ENCODE measurements at places on chromosomes 12 and 14.

- ATAC-seq, result no peak
These were observed 17.8 kb downstream of the SPTB start for GRCh38 chr14:64861916-64862315.

- no peak for ATAC-seq
These were observed 53.9 kb downstream of the NTN4 start for GRCh38 chr12:95736631-95737030.

GRCh38 chr12:103626498-103626897 lies 39.4 kb downstream of the STAB2 start:
- no peak for ATAC-seq

DNA sequence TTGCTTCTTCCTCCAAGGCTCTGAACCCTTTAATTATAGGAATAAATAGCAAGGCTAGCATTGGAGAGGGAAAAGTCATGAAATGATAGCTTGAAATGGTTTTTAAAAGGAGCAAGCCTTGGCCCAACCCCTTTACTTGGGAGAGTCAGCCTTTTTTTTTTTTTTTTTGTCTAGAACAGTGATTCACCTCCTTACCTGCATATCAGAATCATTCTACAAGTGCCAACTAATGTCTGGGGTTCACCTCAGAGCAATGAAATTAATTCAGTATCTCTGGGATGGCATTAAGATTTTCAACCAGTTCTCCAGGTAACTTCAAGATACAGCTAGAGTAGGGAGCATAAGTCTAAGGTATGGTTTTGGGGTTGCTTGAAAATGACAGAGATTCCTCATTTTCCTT lies 41.3 kb upstream of the TMTC2 start:
- ATAC-seq, result no peak

- no peak for ATAC-seq
These were observed 26.5 kb downstream of the NOC4L start for GRCh38 chr12:132170637-132171292.

DNA sequence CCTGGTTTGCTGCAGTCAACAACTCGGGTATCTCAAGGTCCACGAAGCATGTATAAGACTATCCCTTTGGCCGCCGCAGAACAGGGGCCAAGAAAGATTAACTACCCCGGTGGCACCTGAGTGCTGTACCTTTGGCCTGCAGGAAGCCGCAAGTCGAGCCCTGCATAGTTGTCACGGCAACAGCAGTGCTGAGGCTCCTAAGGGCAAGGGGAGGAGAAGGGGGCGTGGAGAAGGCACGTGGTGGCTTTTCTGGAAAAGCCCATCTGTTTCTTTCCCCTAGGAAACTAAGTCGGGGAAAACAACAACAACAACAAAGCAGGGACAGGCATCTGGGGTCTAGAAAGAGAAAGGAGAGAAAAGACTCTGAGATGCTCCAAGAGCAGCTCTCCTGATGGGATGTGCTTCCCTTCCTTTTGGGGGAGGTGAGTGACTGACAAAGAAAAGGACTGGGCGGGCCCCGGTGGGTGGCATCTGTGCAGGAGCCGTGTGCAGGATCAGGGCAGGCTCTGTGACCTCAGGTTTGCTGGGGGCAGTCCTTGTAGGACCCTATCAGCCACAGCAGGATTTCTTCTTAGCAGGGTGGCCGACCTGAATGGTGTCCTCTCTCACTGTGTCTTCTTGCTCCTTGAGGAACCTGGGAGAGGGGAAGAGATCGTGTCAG lies 123.9 kb downstream of the PRMT8 start:
- ATAC-seq, result no peak

- no peak for ATAC-seq
These were observed 74.4 kb downstream of the DAAM1 start for GRCh38 chr14:59262717-59263454.

DNA sequence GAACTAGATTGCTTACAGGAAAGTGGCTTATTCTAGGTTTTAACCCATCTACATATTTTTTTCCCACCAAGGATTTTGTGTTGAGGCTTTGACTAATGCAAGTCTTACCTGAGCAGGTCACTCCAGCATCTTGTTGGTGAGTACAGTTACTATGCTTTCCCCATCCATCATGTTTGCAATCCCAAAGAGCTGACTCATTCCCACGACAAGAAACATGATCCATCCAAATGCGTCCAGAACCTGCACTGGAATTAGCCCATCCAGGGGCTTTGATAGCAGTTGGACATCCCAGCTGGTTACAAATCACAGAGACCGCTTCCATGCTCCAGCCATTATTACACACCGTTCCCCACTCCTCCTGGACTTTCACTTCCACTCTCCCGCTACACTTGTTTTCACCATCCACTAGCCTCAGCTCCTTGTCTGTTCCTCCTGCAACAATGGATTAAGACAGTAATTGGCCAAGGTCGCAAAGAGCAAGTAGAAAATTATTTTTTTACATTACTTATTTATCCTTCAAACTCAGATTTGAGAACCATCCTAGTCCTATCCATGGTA lies 2.5 kb downstream of the CD163 start:
- no peak for ATAC-seq

DNA sequence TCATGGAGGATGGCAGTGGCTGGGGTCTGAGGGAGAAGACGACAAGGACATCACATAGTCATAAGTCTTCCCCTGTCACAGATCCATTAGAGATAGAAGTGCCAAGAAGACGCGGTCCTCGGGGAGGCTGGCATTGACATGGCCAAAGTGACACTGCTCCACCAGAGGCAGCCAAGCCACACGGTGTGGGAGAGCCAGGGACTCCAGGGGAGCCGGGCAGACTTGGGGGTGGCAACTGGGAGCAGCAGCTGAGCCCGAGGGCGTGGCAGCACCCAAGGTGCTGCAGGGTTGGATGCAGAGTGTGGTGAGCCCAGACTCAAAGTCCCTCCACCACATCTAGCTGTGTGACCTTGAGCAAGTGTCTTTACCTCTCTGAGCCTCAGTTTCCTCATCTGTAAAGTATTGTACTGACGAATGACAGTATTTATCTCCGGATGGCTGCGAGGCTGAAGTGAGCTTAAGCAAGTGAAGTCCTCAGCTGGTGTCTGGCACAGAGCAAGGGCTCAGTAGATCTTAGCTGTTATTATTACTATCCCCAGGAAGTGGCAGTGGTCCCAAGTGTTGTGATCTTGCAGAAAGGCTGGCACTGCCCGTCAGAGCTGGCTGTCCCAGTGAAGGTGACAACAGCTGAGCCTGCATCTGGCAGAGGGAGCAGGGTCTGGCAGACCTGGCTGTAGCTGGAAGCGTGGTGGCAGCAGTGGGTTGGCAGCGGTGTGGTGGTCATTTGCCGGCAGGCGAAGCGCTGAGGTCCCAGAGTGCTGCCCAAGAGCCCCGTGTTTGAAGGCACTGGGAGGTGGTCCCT lies 54.9 kb downstream of the ZNF664 start:
- ATAC-seq, result no peak

- no peak for ATAC-seq
These were observed 155.2 kb upstream of the E2F7 start for GRCh38 chr12:77220586-77220985.

DNA sequence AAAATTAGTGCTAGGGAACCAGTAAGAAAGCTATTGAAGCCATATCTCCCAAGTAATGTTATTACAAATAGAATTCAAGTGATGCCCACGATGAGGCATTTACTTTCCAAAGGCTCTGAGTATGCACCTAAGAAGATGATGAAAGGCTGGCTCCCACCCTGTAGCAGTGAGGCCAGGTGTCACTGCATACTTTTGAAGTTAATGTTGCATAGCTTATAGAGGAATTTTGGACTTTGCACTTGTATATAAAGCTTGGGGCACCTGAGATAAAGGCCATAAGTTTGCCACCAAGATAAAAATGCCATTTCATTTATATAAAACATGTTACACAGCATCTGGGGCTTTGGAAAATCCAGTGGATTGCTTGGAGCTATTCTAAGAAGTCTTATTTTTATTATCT lies 96.2 kb downstream of the PTPRB start:
- no peak for ATAC-seq

DNA sequence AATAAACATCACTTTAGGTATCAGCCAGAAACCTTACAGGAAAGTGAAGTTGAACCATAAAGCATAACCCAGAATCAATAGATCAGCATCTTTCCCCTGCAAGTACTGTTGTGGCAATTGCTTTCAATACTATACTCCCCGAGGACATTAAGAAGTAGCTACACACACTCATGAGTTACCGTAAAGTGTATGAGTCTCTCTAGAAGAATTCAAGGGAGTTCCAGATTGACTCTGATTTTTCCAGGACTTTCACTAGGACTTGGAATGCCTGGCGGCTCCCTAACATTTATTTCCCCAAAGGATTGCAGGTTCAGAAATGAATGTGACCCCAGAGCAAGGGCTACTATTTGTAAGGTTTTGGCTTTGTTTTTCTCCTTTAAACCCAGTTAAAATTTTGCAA lies 465.4 kb upstream of the MDGA2 start:
- ATAC-seq, result no peak

DNA sequence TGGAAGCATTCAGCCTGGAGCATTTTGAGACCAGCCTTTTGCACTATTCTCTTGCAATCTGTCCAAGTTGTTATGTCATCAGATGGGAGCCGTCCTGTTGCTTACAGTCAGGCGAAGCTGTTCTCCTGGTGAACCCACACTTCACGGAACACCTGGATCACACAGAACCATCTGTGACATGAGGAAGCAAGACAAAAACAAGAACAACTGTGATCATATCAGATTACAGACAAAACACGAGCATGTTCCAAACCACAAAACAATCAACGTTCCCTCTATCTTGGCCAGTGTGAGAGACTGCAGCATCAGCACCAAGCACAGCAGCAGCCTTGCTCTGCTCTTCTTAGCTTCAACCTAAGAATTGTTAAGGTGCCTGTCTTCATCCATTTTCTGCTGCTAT lies 180.5 kb upstream of the SFSWAP start:
- no peak for ATAC-seq

DNA sequence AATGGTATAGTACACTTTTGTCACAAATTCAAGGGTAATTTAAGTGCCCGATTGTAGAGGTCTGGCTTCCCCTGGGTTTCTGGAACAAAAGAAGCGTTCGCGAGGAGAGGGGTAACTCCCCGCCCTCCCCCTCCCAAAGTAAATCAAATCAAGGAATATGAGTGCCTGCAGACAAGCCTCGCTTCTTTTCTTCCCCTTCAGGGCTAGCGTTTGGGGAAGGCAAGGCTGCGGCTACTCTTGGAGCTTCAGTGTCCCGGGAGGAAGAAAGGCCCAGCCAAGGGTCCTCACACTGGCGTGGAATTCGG lies 456 bp upstream of the TMPO start:
- ATAC-seq, result no peak

DNA sequence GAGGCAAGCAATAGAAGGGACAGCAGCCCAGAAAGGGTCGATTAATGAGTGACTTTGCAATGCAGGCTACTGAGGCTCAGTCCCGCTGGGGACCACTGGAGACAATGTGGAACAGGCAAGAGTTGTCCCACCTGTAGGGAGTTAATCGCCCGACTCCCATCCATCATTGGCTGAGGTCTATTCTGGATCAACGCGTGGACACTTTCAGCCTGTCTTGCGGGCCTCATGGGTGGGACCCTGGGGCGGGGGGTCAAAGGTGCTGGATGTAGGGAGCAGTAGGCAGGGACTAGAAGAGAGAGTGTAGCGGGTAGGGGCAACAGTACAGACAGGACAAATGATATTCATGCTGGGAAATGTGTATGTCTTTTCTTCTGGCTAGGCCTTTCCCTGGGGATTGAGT lies 6.1 kb downstream of the IFI27L2 start:
- no peak for ATAC-seq

DNA sequence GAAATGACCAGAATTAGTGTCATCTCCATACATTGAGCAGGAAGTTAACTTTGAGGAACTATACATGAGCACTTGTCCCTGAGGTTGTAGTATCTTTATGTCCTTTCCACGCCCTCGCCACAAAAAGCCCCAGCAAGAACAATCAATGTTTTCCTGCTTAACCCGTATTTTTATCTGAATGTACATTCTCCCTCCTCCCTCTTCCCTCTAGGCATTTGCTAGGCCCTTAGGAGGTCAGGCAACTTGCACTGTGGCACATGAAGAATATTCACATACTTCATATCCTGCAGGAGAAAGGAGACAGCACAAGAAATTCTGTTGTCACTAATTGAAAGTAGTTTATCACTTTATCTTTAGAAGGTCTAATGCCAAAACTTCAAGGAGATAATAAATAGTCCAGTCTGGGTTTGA lies 18.1 kb upstream of the DUSP6 start:
- no peak for ATAC-seq

GRCh38 chr14:37597914-37598746 lies 2.7 kb downstream of the TTC6 start:
- no peak for ATAC-seq

- ATAC-seq, result no peak
These were observed 35.6 kb downstream of the KRT76 start for GRCh38 chr12:52741375-52742195.

Data from activated CD4-positive, CD25-positive, alpha-beta regulatory T cell treated with anti-CD3 and anti-CD28 coated beads, Interleukin-2, amount 50 U/mL, for 24 hours (primary cell).